Fibroblast of gingiva (primary cell): ENCODE measurements at places on chromosomes 11 and 22.
A peak's percentile ranks its signal among the peaks of the same experiment; 100 is the strongest.

DNA sequence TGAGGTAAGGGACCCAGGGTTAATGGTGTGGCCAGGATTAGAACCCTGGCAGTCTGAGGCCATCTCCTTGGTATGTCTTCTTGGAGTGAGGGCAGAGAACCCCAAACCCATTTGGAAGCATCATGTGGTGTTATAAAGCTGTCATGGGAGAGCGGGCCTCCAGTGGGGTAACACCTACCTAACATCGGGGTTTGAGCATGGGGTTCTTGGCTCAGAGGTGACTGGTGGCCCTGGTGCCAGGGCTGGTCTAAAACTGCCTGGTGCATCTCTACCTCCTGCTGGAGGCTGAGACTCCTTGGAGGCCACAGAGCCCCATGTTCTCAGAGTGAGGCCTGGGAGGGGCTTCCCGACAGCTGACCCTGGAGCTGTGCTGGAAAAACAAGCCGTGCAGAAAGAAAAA lies 4.5 kb downstream of the PRDM11 start:
- DNase-seq: no peak

- DNase-seq: peak; percentile 42
These were observed 679 bp upstream of the DPP3 start for GRCh38 chr11:66479394-66480116.

GRCh38 chr11:93844568-93844967 lies 5.8 kb downstream of the VSTM5 start:
- DNase-seq: no peak

GRCh38 chr11:57896361-57897145 lies 127.1 kb upstream of the OR9Q1 start:
- no peak for DNase-seq

DNA sequence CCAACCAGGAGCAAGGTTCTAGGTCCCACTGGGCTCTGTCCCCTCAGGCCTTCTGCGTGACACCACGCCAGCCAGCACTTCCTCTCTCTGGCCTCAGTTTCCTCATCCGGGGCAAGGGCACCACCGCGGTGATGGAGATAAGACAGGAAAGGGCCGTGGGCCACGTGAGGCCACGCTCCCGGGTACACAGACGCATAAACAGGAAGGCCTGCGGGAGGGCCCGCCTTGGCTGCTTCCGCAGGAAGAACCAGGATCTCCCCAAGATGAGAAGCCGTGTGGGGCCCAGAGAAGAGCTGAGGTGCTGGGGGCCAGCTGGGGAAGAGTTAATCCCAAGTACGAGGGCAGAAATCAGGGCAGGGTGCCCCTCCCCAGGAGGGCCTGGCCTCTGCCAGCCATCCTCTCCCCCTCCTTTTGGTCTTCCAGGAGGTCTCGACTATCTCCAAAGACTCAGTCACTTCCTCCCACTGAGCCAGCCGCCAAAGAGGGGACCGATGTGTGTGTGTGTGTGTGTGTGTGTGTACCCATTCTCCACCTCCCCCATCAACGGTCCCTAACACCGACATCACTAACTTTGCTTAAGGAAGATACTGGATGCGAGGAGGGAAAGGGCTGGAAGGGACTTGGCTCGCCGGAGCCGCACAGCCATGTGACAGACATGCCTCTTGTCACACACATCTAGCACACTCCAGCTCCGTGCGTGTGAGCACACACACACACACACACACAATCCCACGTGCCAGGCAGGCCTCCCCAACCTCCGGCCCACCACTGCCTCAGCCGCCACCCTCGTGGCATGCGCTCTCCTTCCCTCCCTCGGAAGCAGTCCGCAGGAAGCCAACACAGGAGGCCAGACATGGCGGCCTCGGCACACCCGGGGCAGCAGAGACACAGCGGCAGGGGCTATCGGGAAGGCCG lies 1.4 kb downstream of the MFNG start:
- DNase-seq: no peak

- no peak for DNase-seq
These were observed 83.3 kb downstream of the TRMU start for GRCh38 chr22:46418827-46419226.

DNA sequence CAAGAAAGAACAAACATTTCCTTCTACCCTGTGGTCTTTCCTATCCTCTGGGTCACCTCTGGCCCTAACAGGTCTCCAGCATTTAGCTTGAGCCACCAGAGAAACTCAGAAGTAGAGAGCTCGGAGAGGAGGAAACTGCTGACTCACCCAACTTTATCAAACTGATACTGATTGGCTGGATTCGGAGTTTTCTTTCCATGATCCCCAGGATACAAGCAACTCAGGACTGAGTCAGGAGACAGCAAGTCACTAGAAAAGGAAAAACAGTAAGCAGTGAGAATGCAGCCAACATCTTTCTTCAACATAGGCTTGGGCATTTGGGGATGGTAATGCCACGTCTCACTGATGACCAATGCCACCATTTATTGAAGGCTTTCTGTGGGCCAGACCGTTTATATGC lies 32.7 kb downstream of the THOC5 start:
- DNase-seq: peak; percentile 15

GRCh38 chr11:9274499-9275258 lies 9.5 kb upstream of the DENND5A start:
- DNase-seq: no peak

DNA sequence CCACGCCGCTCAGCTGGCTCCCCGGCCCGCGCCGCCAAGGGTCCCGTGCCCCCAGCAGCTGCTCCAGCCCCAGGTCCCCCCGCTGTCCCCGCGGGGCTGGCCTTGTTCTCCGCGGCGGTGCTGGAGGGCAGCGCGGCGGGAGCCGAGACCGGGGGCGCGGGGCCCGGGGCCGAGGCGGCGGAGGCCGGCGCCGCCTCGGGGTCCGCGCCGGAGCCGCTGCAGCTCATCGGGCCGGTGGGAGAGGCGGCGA lies 128 bp downstream of the TAF10 start:
- DNase-seq: no peak

- no peak for DNase-seq
These were observed 303.9 kb downstream of the CASP12 start for GRCh38 chr11:104594228-104594958.

DNA sequence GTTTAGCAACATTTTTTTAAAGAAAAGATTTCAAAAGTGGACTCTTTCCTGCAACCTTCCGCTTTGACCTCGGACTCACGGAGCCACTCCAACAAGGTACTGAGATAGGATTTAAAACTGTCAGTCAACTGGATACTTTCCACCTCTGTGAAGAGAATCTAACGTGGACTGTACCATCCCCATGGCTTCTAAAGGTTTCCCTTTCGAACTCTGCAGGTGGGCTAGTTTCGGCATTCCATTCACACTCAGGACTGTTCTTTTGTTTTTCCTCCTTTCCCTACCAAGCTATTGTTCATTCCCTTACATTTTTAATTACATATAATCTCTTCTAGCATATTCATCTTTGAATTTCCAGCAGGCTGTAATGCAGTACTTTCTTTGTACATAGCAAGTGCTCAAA lies 88.5 kb upstream of the AKIP1 start:
- no peak for DNase-seq

- DNase-seq: peak; percentile 58
These were observed 479 bp downstream of the MMP3 start for GRCh38 chr11:102842930-102843329.

GRCh38 chr11:1970956-1971355 lies 23.8 kb downstream of the MRPL23 start:
- no peak for DNase-seq

DNA sequence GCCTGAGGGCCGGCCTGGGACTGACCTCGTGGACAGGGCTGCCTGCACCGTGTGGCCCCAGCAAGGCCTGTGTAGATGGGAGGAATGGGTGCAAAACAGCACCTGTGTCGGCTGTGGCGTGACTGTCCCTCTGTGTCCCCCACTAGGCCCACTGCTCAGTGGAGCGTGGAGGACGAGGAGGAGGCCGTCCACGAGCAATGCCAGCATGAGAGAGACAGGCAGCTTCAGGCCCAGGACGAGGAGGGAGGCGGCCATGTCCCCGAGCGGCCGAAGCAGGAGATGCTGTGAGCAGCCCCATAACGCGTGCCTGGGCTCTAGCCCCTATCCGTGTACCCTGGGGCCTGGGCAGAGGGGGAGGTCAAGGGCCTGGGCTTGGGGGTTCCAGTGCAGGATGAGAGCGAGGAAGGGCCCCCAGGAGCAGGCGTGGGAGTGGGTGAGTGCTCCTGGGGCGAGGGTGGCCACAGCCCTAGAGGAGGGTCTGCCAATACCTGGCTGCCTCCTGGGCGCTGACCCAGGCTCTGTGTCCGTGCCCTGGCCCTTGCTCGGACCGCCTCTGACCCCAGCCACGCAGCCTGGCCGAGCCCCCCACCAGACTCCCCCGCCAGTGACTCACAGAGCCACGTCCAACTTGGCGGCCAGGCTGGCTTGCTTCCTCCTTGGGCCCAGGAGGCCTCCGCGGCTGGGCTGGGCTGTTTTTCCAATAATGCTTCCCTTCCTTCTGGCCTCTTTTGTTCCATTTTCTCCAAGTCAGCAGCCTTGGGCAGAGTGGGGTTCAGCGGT lies 11.6 kb downstream of the PRR33 start:
- no peak for DNase-seq

DNA sequence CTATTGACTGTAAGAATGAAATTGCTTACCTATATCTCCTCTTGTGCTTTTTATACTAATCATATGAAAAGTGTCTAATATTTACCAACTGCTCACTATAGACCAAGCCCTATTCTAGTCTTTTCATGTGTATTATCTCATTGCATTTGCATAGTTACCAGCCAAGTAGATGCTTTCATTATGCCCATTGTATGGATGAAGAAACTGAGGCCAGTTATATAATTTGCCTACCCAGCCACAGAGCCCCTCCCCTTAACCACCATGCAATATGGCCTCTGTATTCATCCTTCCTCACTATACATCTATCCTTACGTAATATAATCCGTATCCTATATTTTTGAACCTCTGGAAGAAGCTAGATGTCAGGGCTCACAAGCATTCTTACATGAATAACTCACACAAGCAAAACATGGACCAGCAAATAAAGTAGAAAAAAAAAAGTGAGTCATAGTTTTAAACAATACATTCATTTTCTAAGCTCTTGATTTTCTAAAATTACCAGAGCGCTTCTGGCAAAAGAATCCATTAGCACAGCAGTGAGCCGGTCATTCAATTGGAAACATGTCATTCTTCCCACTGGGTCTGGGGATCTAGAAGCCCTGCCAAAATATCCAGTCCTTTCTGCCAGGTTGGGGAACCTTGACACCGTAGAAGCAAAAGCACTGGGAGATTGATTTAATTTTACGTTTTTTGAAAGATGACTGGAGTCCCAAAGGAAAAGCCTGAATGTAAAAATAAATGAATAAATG lies 80.0 kb downstream of the C11orf91 start:
- peak; percentile 27 for DNase-seq

- no peak for DNase-seq
These were observed 133.6 kb downstream of the CASP12 start for GRCh38 chr11:104764710-104765045.

- DNase-seq: peak; percentile 50
These were observed 1.1 kb downstream of the PELI3 start for GRCh38 chr11:66467756-66468155.

- DNase-seq: no peak
These were observed 134.2 kb downstream of the STK33 start for GRCh38 chr11:8459711-8460399.

GRCh38 chr11:71238285-71238875 lies 14.0 kb downstream of the SHANK2 start:
- no peak for DNase-seq

DNA sequence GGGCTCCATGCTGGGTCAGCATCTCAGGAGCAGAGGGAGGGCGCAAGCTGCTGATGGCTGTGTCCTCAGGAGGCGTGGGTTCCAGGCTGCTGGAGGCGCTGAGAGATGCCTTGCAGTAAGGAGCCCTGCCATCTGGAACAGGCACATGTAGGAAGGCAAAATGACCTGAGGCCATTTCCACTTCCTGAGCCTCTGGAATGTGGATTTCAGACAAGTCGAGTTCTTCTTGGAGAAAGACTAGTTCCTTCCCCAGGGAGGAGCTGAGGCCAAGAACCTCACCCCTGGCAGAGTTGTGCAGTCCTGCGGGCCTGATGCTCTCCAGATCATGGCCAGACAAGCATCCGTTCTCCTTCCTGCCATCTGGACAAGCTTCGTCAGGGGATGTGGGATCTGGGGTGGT lies 19.3 kb downstream of the HPS4 start:
- DNase-seq: peak; percentile 90

DNA sequence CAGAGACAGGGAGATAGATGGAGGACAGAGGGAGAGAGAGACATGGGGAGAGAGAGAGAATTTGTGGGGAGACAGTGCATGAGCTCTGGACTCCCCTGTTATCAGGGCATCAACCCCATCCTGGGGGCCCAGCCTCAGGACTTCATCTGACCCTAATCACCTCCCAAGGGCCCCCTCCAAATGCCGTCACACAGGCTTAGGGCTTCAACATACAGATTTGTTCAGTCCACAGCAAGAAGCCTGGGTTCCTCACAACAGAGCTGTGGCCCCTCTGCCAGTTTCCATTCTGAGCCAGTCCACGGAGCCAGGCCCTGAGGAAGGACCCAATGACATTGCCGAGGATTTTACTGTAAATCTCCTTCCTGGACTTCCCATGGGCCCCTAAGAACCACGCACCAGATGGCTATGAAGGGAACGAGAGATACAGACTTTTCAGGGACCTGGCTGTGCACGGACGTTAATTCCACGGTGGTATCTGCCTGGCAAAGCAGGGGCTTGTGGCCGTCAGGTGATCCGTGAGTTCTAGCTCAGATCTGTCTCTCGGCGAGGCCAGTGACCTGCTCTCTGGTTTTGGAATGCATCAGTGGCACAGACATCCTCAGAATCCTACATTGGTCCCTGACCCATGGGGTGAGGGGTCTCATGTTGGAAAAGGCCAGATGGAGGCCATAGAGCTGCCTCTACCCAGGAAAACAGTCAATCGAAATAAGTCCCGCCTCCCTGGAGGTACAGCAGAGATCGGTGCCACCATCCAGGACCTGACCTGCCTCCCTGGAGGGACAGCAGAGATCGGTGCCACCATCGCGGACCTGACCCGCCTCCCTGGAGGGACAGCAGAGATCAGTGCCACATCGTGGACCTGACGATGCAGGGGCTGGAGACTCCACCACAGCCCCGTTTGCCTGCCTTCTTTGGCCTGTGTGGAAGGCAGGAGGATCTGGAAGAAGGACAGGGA lies 8.7 kb upstream of the B4GALNT4 start:
- DNase-seq: no peak

GRCh38 chr22:22895776-22896445 lies 8.3 kb downstream of the IGLL5 start:
- DNase-seq: no peak

DNA sequence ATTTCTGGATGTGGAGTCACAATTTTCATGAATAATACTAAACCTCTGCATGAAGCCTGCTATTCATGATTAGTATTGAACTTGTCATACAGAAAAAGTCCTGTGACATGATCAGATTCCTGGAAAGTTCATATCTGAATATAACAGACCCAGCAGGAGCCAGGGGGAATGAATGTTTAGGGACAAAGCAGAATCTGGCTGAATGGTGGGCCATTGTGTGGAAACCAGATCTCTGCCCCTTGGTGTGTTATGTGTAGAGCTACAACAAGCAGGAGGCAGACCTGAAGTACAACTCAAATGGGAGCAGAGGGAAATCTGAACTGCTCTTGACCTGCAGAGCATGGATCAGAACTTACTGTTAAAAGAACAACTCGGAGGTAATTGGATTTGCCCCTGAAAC lies 30.3 kb downstream of the KREMEN1 start:
- DNase-seq: no peak

- DNase-seq: peak; percentile 14
These were observed 14.2 kb downstream of the PRR33 start for GRCh38 chr11:1877211-1878136.

- DNase-seq: no peak
These were observed 146.5 kb downstream of the GRIK4 start for GRCh38 chr11:120658071-120658423.
